CD4-positive, alpha-beta T cell treated with Interleukin-10 for 1 hour (primary cell): ENCODE measurements at places on chromosomes 12 and 14.

DNA sequence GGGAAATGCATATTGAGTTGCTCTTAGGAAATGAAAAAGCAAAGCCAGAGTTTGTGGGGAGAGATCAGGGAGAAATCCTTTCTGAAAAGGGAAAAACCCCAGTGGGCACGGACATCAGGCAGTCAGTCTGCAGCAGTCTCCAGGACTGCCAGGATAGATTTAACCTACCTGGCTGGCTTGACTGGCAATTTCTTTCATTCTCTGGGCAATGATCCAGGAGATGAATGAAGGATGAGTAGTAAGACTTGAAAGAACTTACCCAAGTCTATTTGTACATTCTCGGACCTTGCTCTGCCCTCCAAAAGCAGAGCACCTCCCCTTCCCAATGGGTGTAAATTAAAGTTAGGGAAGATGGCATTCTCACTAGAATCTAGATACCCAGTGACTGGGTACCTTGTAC, 42.9 kb downstream of the CMAS start:
- no peak for DNase-seq

DNA sequence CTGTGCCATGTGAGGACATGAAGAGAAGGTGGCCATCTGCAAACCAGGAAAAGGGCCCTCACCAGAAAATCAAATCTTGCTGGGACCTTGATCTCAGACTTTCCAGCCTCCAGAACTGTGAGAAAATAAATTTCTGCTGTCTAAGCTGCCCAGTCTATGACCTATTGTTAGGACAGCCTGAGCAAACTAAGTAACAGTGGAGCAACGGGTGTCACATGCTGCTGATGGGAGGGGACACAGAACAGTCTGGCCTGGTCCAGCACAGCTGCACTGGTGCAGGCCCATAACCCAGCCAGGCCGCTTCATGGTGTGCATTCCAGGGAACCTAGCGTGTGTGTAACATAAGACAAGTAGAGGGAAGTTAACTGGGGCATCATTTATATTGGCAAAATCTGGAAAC, 42.1 kb downstream of the GRIP1 start:
- DNase-seq: no peak

DNA sequence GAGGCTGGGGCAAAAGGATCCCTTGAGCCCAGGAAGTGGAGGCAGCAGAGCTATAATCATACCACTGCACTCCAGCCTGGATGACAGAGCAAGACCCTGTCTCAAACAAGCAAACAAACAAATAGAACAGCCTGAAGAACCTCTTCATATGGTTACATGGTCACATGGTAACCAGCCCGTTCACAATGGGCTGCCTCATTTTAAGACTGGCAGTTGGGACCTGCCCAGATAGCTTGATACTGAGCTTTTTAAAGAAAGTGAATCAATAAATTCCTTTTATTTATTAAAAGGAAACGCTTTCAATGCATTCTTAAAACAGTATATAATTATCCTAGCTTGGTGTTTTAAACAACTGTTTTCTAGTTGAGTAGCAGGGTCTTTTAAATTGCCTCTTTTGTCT, 10.5 kb downstream of the MLXIP start:
- DNase-seq: no peak

- DNase-seq: no peak
Observed at GRCh38 chr14:67554341-67554740, 21.3 kb downstream of the PLEKHH1 start.

DNA sequence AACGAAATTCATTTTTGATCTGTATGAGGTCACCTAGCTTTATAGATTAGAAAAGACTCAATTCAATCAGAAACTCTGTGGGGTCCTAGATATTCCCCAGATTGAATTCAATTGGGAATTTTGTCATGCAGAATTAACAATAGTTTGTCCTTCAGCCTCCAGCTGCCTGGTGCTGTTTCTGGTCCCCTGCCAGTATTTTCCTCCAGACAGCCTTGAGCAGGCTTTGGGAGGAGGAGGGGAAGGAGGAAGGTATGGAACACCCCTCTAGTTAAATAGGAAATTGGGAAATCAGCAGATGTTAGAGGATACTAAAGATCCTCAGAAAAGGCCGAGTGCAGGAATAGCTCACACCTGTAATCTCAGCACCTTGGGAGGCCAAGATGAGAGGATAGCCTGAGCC, 10.6 kb downstream of the GRIP1 start:
- no peak for DNase-seq

DNA sequence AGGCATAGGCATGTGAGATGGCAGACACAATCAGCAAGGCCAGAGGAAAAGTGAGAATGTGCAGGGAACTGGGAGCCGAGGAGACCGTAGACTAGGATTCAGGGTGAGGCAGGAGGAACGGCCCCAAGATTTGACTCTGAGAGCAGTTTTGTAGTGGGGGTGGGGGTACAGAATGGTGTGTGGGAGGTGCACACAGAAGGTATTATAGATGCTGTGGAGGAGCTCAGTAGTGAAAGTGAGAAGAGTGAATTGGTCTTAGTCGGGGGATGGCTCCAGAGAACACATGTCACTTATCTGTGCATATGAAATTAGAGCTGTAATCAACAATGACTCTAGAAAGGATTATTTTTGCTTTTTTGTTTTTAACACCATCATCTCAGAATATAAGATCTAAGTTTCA, 11.9 kb downstream of the ZNF664 start:
- no peak for DNase-seq

GRCh38 chr12:31644536-31644935, 15.0 kb upstream of the ETFBKMT start:
- no peak for DNase-seq

DNA sequence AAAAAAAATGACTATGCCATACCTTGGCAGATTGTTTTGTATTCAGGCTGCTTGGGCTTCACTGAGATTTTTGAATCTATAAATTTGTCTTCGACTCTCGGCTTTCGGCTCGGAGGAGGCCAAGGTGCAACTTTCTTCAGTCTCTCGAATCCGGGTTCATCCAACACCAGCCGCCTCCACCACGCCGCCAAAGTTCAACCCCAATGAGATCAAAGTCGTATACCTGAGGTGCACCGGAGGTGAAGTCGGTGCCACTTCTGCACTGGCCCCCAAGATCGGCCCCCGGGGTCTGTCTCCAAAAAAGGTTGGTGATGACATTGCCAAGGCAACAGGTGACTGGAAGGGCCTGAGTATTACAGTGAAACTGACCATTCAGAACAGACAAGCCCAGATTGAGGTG, 12.4 kb upstream of the SPPL3 start:
- DNase-seq: no peak

- no peak for DNase-seq
Observed at GRCh38 chr14:24990050-24990449, 59.9 kb downstream of the STXBP6 start.

- DNase-seq: no peak
Observed at GRCh38 chr14:102777711-102778337, 575 bp downstream of the TRAF3 start.
